Peyer's patch (tissue), 4 donors: ENCODE measurements at places on chromosomes 7 and 10. TPM values are rescaled to one million over a fixed set of nuclear protein-coding genes. Genes with fewer than 3 reads are reported as not detected.

DNA sequence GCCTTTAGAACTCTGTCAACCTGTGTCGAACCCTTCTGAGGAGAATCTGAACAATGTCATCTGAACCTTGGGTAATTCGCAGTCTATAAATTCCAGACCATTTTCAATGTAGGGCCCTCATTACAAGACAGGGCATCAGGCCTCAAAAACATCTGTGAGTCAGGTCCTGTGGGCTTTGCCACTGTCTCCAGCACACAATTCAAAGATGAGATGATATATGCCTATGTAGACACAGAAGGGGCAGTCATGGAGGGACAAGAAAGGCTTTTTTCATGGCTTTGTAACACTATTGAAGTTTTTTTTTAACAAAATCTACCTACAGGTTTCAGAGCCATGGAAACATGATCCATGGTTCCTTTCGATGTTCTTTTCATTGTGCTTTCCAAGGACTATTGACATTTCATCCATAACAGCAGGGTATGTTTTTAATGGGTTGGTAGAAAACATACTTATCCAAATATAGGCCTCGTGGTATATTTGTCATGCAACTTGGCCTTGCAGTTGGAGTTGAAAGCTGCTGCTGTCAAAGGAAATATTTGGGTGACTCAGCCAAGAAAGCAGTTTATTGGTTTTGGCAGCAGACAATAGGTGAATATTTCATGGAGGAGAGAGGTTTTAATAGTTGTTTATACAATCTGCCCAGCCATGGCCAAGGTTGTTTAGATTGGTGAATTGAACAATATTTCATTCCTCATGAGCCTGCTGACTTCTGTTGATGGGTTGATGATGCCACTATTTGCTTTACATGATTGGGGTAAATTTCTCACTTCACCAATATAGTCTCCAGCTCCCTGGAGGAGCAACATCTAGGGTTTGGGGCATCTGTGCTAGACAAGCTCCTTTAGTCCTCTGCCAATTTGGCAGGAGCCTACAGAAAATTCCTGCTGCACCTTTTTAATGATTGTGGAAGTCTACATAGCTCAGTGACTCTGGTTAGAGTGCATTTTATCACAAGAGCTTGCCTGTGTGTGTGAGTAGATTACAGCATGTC is 158.4 kb upstream of the TMEM72 start:
- DNase-seq, result no peak
- no peaks in the 10 kb centered on the region for H3K4me1 ChIP-seq
- no peaks in the 10 kb centered on the region for H3K27me3 ChIP-seq

DNA sequence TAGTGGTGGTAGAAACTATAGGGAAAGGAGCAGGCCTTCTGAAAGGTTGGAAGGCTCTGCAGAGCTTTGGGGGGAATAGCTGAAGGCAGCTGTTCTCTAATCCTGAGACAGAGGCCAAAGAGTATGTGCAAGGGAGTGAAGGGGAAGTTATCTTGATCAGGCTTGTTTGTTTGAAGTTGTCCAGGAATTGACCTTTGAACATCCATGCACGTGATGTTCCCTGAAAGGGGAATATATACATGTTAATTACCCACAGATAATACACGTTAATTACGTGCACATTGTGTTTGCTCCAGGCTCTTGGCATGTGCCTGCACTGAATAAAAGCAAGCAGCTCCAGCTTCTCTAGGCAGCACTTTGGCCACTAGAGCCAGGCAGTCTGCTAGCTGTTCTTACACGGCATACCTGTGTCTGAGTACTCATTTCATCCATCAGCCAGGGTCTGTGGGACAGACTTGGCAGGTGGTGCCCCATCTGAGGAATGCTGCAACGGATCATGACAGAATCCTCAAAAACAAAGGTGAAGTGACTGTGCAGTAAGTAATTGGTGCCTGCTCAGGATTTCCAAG is 18.0 kb upstream of the STARD3NL start:
- no peak overlapping the region for H3K4me3 ChIP-seq
- H3K27ac ChIP-seq, result no peak overlapping the region
- no peaks in the 10 kb centered on the region for H3K36me3 ChIP-seq
- no peaks in the 10 kb centered on the region for H3K4me1 ChIP-seq
- DNase-seq, result no peak

DNA sequence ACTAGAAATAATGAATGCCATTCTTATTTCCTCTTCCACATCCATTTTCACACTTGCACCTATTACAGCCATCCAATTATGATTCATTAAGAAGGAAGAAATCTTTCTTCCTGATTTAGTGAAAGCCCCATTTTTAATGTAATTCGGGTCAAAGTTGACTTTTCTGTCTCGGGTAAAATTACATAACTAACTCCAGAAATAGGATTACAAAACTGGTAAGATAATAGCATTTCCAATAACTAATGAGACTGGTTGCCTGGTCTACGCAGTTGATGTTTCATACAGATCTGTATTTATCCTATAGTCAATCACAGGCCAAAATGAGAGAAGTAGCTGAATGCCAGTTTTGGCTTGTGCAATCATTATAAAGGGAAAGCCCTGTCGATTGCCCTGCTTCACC is 651.5 kb upstream of the NRP1 start:
- no peaks in the 10 kb centered on the region for H3K36me3 ChIP-seq
- H3K27me3 ChIP-seq, result no peaks in the 10 kb centered on the region
- H3K4me3 ChIP-seq, result no peak overlapping the region
- no peaks in the 10 kb centered on the region for H3K4me1 ChIP-seq
- DNase-seq, result no peak
- H3K27ac ChIP-seq, result no peak overlapping the region

GRCh38 chr10:91614225-91614624 is 18.6 kb downstream of the PPP1R3C start:
- H3K27ac ChIP-seq, result peak overlapping the region; percentile 63
- H3K4me3 ChIP-seq, result no peak overlapping the region
- no peaks in the 10 kb centered on the region for H3K4me1 ChIP-seq
- no peaks in the 10 kb centered on the region for H3K36me3 ChIP-seq
- no peaks in the 10 kb centered on the region for H3K27me3 ChIP-seq

GRCh38 chr7:158849768-158850544 is 6.4 kb upstream of the DYNC2I1 start:
- peak; percentile 67 for DNase-seq
- H3K4me3 ChIP-seq, result no peak overlapping the region
- no peaks in the 10 kb centered on the region for H3K36me3 ChIP-seq
- no peaks in the 10 kb centered on the region for H3K27me3 ChIP-seq
- peak overlapping the region; percentile 28 for H3K27ac ChIP-seq

DNA sequence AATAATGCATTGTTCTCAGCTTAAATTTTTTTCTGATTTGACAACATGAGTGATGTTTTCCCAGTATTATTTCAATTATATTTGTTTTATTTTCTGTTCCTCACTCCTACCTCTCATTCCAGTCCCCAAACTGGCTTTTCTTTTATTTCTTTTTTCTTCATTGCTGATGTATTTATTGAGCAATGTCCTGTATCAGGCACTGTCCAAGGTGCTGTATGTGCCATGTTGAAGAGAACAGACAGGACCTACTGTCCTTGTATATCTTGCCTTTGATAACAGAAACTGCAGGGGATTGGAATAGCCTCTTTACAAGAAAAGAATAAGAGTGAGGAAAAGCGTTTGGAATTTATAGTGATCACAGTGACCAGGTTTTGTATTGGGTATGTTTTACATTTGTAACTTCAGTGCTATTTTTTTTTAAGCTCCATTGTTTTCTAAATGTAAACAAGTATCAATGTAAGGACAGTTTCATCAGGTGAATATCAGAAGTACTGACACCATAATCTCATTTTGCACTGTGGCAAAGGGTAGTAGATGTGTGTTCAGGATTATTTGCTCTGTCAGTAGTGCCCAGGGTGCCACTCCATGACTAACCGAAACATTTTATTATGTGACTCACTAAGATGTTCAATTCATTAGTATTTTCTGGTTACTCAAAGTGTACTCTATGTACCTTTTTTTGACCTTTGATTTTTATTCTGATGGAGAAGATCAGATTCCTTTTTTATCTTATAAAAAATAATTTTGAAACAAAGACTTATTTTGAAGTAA is 15.6 kb upstream of the CLDN12 start:
- H3K4me1 ChIP-seq, result no peaks in the 10 kb centered on the region
- no peaks in the 10 kb centered on the region for H3K36me3 ChIP-seq
- no peak overlapping the region for H3K27ac ChIP-seq
- no peak overlapping the region for H3K4me3 ChIP-seq
- DNase-seq, result no peak

The NPFFR1 gene
- total RNA-seq, result not detected

DNA sequence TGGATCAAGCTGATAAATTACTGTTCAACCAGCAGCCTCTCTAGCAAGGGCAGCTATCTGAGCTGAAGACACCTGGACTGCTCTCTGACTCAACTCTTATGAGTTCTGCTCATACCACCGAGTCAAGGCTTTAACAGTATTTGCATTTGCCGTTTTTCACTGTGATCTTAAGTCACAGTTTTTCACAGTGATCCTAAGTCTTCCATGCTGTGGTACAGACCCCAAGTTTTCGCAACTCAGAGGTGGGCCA is 31.3 kb downstream of the PIP4K2A start:
- no peak overlapping the region for H3K4me3 ChIP-seq
- no peaks in the 10 kb centered on the region for H3K36me3 ChIP-seq
- H3K27ac ChIP-seq, result peak overlapping the region; percentile 50
- DNase-seq, result no peak
- H3K4me1 ChIP-seq, result no peaks in the 10 kb centered on the region
- no peaks in the 10 kb centered on the region for H3K27me3 ChIP-seq

The CLDN3 gene
- 55.3 TPM for total RNA-seq

The NME8 gene
- total RNA-seq, result 1.7 TPM

GRCh38 chr10:76939933-76940468 is 697.6 kb downstream of the KCNMA1 start:
- H3K4me1 ChIP-seq, result no peaks in the 10 kb centered on the region
- no peak overlapping the region for H3K27ac ChIP-seq
- DNase-seq, result no peak
- no peak overlapping the region for H3K4me3 ChIP-seq
- no peaks in the 10 kb centered on the region for H3K36me3 ChIP-seq

The AKR1B15 gene
- total RNA-seq, result 1.9 TPM

The PGAM2 gene
- 1.2 TPM for total RNA-seq

DNA sequence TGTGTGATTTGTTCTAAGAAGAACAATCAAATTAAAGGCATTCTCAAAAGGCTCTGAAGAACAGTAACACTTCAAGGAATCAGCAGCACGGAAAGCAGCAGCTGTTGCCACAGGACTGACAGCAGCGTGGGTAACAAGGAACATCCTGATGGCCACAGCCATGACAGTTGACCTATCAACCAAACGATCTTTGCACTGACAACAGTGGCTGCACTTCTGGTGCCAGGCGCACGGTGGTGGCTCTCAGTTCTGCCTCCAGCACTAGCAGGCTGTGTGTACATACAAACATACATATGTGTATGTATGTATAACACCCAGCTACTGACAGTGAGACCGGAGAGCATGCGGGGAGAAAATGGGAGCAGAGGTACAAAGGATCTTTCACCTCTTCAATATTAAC is 114.1 kb downstream of the ZFAND4 start:
- H3K4me3 ChIP-seq, result no peak overlapping the region
- DNase-seq, result no peak
- peaks cover 8% of the 10 kb centered on the region for H3K4me1 ChIP-seq
- H3K27ac ChIP-seq, result no peak overlapping the region
- no peaks in the 10 kb centered on the region for H3K36me3 ChIP-seq
- no peaks in the 10 kb centered on the region for H3K27me3 ChIP-seq

The SCIN gene
- total RNA-seq, result 197 TPM

- peak; percentile 76 for DNase-seq
- H3K27me3 ChIP-seq, result no peaks in the 10 kb centered on the region
- H3K4me1 ChIP-seq, result peaks cover 7% of the 10 kb centered on the region
- H3K36me3 ChIP-seq, result no peaks in the 10 kb centered on the region
Observed at GRCh38 chr7:22452142-22452959, 47.6 kb downstream of the STEAP1B start.

DNA sequence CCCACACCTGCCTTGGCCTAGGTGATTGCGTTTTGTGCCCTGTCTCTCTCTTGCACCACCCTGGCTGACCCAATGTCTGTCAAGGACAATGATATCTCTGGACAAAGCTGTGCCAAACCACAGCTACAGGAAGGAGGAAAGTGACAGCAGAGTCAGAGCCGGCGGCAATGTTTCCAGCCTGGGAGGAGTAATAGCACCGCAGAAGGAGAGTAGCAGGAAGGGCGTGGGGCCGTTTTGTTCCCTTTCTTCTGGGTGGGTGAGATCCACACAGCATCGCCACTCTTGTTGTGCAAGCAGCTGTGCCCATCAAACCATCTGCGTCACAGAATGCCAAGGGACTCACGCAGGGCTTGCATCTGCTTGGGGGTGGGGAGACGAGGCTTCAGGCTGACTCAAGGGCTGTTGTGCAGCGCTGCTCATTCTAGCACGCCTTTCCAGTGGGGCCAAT is 341.6 kb upstream of the AUTS2 start:
- H3K4me1 ChIP-seq, result no peaks in the 10 kb centered on the region
- H3K27me3 ChIP-seq, result no peaks in the 10 kb centered on the region
- DNase-seq, result peak; percentile 49
- H3K4me3 ChIP-seq, result no peak overlapping the region

The MKRN1 gene
- total RNA-seq, result 194 TPM

The LOXL4 gene
- not detected for total RNA-seq

The OR2A1 gene
- total RNA-seq, result not detected

The TECPR1 gene
- total RNA-seq, result 53.4 TPM

DNA sequence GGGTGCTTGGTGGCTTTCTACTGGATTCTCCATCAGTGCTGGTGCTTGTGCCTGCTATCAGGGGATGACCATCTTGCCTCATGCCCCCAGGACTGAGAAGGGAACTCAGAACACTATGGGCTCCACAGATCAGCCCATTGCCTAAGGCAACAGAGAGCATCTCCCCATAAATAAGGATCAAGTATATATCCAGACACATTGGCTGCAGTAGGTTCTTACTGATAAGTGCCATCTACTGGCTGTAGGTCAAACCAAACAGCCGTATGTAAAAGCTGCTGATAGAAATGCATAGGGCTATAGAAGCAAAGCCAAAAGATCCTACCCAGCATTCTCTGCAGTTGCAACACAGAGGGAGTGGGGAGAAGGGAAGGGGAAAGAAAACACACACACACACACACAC is 153.7 kb downstream of the CDK14 start:
- no peak overlapping the region for H3K4me3 ChIP-seq
- H3K27me3 ChIP-seq, result no peaks in the 10 kb centered on the region
